DMS 273 treated with DMSO at 0.1 percent for 48 hours (cell line): ENCODE measurements at places on chromosomes 1 and 21.

GRCh38 chr1:220922951-220923350, 43.7 kb downstream of the HLX start:
- DNase-seq: peak; percentile 93

GRCh38 chr21:25456672-25457071, 150.6 kb downstream of the MRPL39 start:
- DNase-seq: no peak

DNA sequence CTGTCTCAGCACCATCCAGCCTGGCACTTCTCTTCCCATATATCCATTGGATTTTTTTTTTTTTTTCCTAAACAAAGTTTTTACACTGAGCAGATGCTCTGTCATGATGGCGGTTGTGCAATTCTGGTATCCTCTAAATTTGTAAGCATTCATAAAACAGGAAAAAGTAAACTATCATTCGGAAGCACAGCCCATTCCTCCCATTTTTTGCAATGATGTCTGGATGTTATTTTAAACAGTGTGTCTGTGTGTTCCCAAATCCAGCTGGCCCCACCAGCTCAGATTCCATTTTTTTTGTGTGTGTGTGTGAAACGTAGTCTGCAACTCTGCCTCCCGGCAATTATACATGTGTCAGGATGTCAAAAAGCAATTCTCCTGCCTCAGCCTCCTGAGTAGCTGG, 33.5 kb downstream of the PDPN start:
- no peak for DNase-seq

GRCh38 chr1:229114850-229115365, 156.0 kb upstream of the RAB4A start:
- DNase-seq: no peak

- no peak for DNase-seq
These were observed 14.9 kb downstream of the APCS start for GRCh38 chr1:159602501-159602999.

DNA sequence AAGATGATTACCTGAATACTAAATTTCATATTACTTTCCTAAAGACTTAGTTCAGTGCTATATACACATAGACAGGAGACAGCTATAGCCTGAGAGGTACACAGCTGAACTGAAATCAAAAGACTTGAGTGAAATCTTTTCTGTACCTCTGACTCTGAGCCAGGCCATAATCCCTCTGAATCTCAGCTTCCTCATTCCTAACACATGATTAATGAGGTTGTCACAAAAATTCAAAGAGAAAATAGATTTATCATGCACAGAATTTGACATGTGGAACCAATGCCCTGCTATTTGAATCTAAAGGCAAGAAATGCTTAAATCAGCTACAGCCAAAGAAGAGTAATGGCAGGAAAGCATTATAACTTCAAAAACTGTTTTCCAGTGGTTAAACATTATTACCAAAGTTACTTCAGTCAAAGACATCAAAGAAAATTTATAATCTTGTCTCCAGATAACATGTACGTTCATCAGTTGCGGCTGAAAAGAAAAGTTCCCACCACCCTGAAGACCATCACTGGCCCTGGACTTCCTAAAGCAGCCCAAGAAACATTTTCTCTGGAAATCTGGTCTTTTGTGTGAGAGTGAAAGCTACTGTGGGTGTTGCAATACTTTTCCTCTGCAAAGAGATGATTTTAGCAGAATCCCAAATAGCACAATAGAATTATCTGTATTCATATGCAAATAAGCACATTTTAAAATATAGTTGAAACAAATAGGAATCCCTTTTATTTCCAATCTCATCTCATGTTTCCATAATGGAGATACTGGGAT, 13.8 kb upstream of the ATP1A1 start:
- no peak for DNase-seq

DNA sequence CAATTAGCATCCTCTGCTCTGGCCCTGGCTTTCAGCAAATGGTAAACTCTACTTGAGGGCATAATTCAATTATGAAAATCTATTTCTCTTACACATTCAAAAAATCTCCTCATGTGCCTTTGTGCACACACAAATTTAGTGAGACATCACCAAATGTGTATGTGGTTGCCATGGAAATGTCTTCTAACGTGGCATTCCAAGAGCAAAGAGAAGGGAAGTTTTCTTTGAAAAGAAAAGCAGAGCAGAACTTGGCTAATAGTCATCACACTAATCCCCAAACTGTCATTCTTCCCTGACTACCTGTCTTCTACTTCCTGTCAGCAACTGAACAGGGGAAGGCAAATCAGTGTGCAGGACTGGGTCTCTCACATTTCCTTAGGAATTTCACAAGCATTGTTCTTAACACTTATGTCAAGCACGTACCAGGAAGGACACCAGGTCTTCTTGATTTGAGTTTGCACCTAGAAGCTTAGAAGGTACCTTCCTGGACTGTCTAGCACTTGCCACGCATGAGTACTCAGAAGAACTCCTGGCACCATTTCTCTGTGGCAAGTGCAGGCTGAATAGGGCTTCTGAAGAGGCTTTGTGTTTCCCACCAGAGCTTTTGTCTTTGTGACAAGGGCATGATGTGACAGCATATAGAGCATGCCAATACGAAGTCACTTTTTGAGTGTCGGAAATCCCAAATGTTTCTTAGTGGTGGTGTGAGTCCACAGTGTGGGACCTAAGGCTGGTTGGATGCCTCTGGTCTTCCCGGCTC, 32.3 kb downstream of the MAN1C1 start:
- DNase-seq: no peak

GRCh38 chr1:9061252-9061960, 8.0 kb downstream of the SLC2A5 start:
- DNase-seq: no peak

GRCh38 chr1:226223157-226223785, at the start of gene MIXL1:
Gene MIXL1, plus strand, starts transcription at chr1:226223664. Its CDS starts 18 bp downstream, at chr1:226223682.
- no peak for DNase-seq

DNA sequence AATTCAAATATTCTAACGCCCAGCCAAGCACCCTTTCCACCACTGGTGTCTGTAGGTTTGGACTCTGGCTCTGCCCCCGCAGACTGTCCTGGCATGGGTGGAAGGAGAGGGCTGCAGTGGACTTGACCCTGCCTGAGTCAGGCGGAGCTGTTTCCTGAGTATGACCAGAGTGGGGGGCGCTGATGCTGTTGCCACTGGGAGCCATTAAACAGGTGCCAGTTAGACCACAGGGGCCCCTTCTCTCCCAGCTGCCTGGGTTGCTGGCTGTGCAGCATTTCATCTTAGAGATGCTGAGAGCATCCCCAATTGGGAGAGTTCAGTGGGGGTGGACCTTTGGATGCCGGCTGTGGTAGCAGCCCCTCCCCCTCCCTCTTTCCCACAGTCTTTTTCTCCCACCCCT, 539.5 kb downstream of the MATN1 start:
- DNase-seq: no peak

GRCh38 chr1:234940841-234941240, 187.8 kb downstream of the TOMM20 start:
- no peak for DNase-seq

- no peak for DNase-seq
These were observed 10.8 kb downstream of the LYST start for GRCh38 chr1:235855811-235856429.

GRCh38 chr1:73898540-73898939, 299.4 kb downstream of the LRRIQ3 start:
- DNase-seq: no peak

DNA sequence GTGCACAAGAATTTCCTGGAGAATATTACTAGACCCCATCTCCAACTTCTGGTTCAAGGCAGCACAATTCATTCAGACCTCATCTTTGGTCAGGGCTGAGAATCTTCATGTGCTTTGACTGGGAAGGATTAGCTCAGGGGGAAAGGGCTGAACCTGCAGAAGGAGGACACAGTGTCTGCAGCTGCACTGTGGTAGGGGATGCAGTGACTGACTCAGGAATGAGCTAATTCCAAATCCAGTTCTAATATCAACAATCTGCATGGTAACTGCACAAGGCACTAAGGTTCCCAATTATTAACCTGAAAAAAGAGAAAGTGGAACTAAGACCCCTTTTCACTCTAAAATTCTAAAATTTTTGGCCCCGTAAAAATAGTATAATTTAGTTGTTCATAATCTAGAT, 31.6 kb downstream of the TTLL7 start:
- no peak for DNase-seq

DNA sequence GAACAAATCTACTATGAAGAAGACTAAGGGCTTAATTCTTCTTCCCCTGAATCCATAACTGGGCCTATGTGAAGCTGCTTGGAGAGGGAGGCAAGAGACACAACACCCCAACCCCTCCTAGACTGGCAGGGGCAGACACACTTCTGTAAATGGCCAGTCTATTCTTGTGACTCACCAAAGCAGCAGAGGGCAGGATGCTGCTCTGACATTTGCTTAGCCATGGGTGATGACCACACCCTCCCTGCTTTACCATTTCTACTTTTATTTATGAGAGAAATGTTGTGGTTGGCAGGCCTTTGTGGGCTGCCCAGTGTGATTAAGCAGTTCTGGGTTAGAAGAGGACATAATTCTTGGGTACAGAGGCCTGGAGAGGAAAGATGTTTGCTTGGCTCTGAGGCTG, 189.8 kb upstream of the DPYD start:
- no peak for DNase-seq

GRCh38 chr1:7770669-7770996, 463 bp upstream of the VAMP3 start:
- no peak for DNase-seq

GRCh38 chr1:110272045-110272444, 61.9 kb downstream of the KCNC4 start:
- DNase-seq: no peak

DNA sequence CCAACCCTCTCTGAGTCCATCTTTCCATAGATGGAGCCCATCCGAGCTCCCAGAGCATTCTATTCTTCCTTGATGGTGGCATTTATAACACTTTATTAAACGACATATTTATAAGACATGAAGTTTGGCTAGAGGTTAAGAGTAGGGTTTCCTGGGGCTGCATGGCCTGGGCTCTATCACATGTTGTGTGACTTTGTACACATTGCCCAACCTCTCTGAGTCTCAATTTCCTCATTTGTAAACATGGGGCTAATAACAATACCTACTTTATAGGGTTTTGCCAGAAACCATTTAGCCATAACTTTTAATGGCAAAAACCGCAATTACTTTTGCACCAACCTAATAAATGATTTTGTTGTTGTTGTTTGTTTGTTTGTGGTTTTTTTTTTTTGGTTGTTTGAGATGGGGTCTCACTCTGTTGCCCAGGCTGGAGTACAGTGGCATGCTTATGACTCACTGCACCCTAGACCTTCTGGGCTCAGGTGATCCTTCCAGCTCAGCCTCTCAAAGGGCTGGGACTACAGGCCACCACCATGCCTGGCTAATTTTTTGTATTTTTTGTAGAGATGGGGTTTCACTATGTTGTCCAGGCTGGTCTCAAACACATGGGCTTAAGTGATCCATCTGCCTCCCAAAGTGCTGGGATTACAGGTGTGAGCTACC, 13.9 kb upstream of the ASAP3 start:
- no peak for DNase-seq

DNA sequence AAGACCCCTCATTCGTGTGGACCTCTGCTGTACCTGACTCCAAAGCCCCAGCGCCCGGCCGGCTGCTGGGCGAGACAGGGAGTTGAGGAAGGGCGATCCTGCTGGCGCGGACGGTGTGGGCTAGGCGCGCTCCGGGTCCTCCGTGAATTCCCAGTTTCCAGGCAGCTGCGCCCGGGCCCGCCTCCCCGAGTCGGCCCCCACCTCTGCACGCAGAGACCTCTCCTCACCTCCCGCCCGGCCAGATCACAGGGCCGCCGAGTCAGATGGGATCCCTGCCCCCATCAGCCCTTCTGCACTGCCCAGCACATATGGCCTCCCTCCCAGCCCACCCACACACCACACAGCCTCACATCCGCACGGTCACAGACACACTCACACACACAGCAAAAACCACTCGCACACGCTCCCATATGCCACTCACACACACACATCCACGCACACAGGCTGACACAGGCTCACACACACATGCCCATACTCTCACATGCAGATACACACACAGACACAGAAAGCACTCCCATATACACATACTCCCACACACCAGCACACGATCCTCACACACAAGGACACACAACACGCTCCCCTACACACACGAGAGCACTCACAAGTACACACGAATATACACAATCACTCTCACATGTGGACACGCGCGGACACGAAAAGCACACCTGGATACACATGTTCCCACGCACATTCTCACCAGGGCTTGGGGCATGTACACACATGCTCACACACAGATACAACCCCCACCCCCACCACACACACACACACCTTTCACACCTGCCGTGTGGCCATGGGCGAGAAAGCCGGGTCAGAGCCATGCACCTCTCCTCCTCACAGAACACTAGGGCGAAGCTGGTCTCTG, 7.2 kb upstream of the GUCA2B start:
- DNase-seq: no peak

DNA sequence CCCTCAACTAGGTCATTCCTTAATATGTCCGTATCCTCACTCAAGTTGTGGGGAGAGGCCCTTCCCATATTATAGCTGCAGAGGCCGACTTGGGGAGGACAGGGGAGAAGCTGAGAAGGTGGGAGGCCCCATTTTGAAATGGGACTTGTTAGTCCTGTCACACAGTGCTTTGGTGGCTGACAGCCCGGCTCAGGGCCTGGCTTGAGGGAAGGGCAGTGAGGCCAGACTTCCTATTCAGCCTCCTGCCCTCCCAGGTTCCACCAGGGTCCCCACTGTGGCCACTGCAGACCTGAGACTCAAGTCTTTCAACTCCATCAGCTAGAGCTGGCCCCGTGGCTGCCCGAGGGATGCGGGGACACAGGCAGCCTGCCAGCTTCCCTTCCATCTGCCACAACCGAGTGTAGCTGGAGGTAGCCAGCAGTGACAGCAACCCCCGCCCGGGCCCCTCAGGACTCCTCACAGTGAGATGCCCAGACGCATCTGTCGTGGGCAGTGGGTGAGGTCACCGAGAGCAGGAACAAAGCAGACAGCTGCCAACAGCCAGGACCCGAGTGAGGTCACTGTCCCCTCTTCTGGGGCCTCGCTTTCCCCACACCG, 36.9 kb downstream of the SIM2 start:
- no peak for DNase-seq

DNA sequence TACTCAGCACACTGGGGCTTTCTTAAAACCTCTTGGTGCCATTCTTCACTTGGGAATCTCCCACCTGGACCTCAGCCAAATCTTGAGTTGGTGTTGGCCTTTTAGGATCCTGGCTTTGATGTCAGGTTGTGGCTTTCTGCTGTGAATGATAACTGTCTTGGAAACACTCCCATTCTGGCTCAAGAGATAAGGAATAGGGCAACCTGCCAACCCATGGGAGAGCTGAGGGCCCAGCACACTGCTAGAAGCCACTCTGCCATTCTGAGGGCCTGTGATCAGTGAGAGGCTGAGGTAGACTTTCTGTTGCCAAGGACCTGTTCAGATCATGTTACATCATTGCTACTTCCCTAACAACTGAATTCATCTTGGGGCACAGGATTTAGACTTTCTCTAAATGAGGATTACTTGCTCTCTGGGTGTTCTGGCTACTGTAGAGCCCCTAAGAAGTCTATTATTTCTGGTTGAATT, 45.8 kb downstream of the TTC39A start:
- peak; percentile 91 for DNase-seq

- DNase-seq: no peak
These were observed 40.1 kb downstream of the PTPRC start for GRCh38 chr1:198678901-198679329.
